ENCODE measurements at places on chromosomes 3 and 15. TPM values are rescaled to one million over a fixed set of nuclear protein-coding genes. Genes with fewer than 3 reads are reported as not detected.

DNA sequence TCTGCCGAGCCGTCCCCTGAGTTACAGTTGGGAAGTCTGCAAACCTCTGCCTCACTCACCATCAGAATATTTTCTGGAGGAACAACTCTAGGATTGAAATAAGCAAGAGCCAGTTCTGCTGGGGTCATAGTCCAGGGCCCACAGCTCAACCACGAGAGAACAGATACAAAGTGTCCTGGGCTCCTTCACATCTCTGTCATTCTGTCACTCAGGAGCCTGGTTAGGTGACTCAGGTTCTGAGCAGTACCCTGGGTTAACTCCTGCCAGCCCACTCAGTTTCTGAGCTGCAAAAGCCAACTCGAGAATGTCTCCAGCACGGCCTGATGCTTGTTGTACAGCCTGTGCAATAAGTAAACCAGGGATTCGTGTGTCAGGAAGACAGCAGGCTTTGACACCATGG, 155.7 kb downstream of the SLCO3A1 start:
- H3K27ac ChIP-seq: peak overlapping the region; percentile 26
- DNase-seq: no peak
- H3K4me3 ChIP-seq: no peak overlapping the region

GRCh38 chr3:172635588-172635987, 75.3 kb downstream of the NCEH1 start:
- H3K4me1 ChIP-seq: peaks cover 11% of the 10 kb centered on the region
- H3K27me3 ChIP-seq: no peaks in the 10 kb centered on the region
- no peak overlapping the region for H3K27ac ChIP-seq
- DNase-seq: no peak
- no peak overlapping the region for H3K4me3 ChIP-seq

GRCh38 chr3:18512007-18512406, 86.9 kb upstream of the SATB1 start:
- no peaks in the 10 kb centered on the region for H3K36me3 ChIP-seq
- no peak overlapping the region for H3K27ac ChIP-seq
- H3K4me3 ChIP-seq: no peak overlapping the region
- H3K4me1 ChIP-seq: no peaks in the 10 kb centered on the region
- no peak for DNase-seq

- H3K27ac ChIP-seq: no peak overlapping the region
- H3K4me3 ChIP-seq: no peak overlapping the region
- H3K36me3 ChIP-seq: peaks cover 33% of the 10 kb centered on the region
- no peak for DNase-seq
- no peaks in the 10 kb centered on the region for H3K4me1 ChIP-seq
These were observed 58.2 kb upstream of the NR2E3 start for GRCh38 chr15:71752128-71752527.

- no peak for DNase-seq
- no peaks in the 10 kb centered on the region for H3K36me3 ChIP-seq
- H3K4me1 ChIP-seq: no peaks in the 10 kb centered on the region
- H3K27ac ChIP-seq: no peak overlapping the region
These were observed 145.5 kb downstream of the SQOR start for GRCh38 chr15:45780352-45780751.

DNA sequence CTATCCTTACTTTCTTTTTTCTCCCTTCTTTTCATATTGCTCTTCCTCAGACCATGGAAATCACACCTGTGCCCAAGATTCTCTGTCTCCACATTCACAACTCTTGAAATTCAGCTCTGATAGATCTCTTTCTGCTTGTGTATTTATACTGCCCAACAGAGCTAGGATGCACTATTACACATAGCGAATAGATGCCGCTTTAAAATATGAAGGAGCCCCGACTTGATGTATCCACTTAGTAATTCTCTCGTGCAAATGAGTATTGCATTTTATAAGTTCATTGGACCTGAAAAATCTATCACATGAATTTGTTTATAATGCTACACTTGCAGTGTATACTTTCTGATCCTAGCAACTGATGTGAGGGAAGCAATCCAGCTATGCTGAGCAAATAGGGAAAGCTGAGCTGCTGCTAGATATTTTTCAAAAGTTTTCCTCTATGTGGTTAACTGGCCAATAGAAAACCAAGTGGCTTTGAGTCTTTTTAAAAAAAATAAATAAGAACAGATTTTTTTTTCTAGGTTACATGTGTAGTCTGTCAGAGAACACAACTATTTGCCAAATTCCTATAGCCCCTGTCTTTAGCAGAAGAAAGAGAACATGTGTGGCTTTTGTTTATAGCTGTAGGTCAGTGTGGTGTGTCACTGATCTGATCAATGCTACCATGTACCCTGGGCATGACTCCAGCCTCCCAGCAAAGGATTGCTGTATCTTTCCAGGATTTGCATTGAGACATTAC, 64.3 kb upstream of the LEKR1 start:
- no peak overlapping the region for H3K4me3 ChIP-seq
- peaks cover 19% of the 10 kb centered on the region for H3K4me1 ChIP-seq
- DNase-seq: no peak
- no peaks in the 10 kb centered on the region for H3K36me3 ChIP-seq
- no peaks in the 10 kb centered on the region for H3K27me3 ChIP-seq

The ARL14 gene
- total RNA-seq: not detected

The BCHE gene
- total RNA-seq: 8.4 TPM

The MRAS gene
- total RNA-seq: 364 TPM

The POPDC2 gene
- total RNA-seq: 674 TPM

The THOC7 gene
- total RNA-seq: 75.0 TPM
